ENCODE measurements at places on chromosomes 5 and 9.

- no peaks in the 10 kb centered on the region for H3K36me3 ChIP-seq
- DNase-seq, result no peak
- no peaks in the 10 kb centered on the region for H3K27me3 ChIP-seq
- H3K4me3 ChIP-seq, result peak overlapping the region; percentile 90
- H3K27ac ChIP-seq, result peak overlapping the region; percentile 92
These were observed 1.9 kb downstream of the LMNB1 start for GRCh38 chr5:126778675-126779403.

GRCh38 chr5:75048457-75048953 lies 3.9 kb downstream of the GCNT4 start:
- DNase-seq, result no peak
- peaks cover 36% of the 10 kb centered on the region for H3K36me3 ChIP-seq
- H3K4me3 ChIP-seq, result peak overlapping the region; percentile 52
- H3K4me1 ChIP-seq, result peaks cover 73% of the 10 kb centered on the region
- no peaks in the 10 kb centered on the region for H3K27me3 ChIP-seq

GRCh38 chr5:16855485-16855884 lies 80.6 kb downstream of the MYO10 start:
- no peak overlapping the region for H3K27ac ChIP-seq
- no peaks in the 10 kb centered on the region for H3K4me1 ChIP-seq
- no peak overlapping the region for H3K4me3 ChIP-seq
- peaks cover 4% of the 10 kb centered on the region for H3K27me3 ChIP-seq

DNA sequence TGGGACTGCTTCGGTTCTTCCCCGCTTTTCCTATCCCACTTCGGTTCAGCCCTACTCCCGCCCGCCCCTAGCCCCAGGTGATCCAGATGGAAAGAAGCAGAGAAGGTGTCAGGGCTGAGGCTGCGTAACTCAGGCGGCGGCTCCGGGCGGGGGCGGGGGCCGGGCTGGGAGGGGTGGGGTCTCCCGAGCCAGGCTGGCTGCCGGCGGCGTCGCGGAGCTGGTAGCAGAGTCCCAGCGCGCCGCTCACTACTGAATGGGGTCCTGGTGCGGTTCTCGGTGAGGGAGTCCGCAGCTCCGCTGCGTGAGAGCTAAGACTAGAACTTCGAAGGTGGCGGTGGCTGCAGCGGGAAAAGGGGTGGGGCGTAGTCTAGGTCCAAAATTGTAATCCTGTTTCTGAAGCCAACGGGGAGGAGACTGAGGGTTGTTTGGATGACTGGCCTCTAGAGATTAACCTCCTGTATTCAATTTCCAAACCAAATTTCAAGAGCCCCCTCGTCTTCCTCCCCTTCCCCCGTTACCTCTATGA lies 1.4 kb downstream of the PRR16 start:
- peaks cover 27% of the 10 kb centered on the region for H3K27me3 ChIP-seq
- DNase-seq, result no peak
- H3K4me1 ChIP-seq, result peaks cover 18% of the 10 kb centered on the region
- H3K27ac ChIP-seq, result no peak overlapping the region
- no peaks in the 10 kb centered on the region for H3K36me3 ChIP-seq

DNA sequence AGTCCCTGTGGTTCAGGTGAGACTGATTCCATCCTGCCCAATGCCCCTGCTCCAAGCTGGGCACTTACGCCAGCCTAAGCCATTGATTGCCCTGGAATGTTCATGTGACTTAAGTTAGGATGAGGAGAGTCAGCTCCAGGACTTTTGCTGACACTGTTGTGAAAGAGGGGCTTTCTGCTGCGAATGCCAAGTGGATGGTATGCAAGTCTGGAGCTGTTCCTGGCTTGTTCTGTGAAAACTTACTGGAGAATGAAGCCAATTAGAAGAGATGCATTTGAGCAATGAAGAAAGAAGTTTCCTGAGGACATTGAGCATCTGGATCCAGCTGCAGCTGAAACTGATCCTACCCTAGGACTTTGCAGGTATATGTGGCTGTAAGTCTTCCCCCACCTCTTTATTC lies 61.2 kb upstream of the ZFR start:
- no peaks in the 10 kb centered on the region for H3K36me3 ChIP-seq
- H3K27me3 ChIP-seq, result peaks cover 3% of the 10 kb centered on the region
- H3K27ac ChIP-seq, result no peak overlapping the region
- no peak overlapping the region for H3K4me3 ChIP-seq

DNA sequence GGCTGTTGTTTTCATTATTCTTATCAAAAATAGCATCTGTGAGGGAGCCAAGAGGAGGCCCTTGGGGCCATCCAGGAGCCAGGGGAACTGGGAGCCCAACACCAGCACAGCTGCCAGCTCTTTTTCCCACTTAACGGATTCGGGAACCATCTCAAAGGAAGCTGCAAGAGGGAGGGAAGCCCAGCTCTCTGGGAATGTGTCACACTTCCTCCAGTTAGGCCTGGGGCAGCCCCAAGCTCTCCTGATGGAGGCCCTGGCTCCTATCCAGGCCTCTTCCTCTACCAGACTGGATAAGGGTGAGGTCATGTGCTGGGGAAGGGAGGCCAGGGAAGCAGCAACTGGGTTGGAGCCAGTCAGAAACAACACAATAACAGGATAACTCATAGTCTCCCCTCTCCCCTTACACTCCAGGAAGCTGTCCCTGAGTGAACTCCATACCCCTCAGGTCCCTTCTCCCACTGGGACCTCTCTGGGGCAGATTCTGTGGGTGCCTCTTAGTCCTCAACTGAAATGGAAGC lies 12.7 kb downstream of the CSF2 start:
- H3K4me1 ChIP-seq, result peaks cover 10% of the 10 kb centered on the region
- no peak overlapping the region for H3K4me3 ChIP-seq
- H3K36me3 ChIP-seq, result no peaks in the 10 kb centered on the region
- H3K27ac ChIP-seq, result no peak overlapping the region

DNA sequence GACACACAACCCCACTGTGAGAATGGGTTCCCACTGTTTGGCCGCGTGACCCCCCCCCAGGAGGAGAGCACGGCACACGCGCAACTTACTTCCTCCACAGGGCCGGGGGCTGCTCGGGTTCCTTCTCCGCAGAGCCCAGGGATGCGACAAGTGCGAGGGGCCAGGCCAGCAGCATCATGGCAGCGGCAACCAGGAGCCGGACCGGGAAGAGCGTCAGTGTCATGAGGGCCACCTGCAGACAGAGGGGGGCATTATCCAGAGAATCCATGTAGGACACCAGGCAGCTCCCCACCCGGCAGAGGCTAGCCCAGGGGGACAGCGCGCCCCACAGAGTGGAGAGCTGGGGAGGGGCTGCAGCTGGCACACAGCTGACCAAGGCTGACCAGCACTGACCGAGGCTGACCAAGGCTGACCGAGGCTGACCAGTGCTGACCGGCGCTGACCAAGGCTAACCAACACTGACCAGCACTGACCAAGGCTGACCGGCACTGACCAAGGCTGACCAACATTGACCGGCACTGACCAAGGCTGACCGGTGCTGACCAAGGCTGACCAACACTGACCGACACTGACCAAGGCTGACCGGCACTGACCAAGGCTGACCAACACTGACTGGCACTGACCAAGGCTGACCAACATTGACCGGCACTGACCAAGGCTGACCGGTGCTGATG lies 22.3 kb downstream of the LPCAT1 start:
- H3K36me3 ChIP-seq, result no peaks in the 10 kb centered on the region
- H3K27ac ChIP-seq, result no peak overlapping the region
- no peak for DNase-seq
- H3K4me1 ChIP-seq, result peaks cover 39% of the 10 kb centered on the region
- H3K4me3 ChIP-seq, result no peak overlapping the region
- no peaks in the 10 kb centered on the region for H3K27me3 ChIP-seq

GRCh38 chr9:84993105-84993504 lies 323.6 kb downstream of the NTRK2 start:
- no peaks in the 10 kb centered on the region for H3K4me1 ChIP-seq
- peaks cover 6% of the 10 kb centered on the region for H3K27me3 ChIP-seq
- no peak overlapping the region for H3K27ac ChIP-seq
- no peak for DNase-seq
- H3K4me3 ChIP-seq, result no peak overlapping the region
